Caco-2 (cell line): ENCODE measurements at places on chromosomes 2 and 18.

GRCh38 chr2:181859123-181859522 is 32.4 kb upstream of the ITPRID2 start:
- DNase-seq = no peak

DNA sequence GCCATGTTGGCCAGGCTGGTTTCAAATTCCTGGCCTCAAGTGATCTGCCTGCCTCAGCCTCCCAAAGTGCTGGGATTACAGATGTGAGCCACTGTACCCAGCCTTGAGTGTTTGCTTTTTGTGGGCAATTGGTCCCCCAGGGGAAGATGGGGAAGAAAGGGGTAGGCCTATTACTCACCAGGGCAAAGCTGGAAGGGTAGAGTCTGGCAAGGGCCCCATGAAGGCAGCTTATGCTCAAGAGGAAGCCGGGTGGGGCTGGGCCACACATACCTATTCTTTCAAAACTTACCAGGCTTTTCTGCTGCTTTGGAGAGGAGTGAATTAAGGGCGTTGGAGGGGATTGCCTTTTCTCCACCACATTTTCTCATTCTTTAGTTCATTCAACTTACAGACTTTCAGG is 24.5 kb upstream of the CD28 start:
- no peak for DNase-seq

DNA sequence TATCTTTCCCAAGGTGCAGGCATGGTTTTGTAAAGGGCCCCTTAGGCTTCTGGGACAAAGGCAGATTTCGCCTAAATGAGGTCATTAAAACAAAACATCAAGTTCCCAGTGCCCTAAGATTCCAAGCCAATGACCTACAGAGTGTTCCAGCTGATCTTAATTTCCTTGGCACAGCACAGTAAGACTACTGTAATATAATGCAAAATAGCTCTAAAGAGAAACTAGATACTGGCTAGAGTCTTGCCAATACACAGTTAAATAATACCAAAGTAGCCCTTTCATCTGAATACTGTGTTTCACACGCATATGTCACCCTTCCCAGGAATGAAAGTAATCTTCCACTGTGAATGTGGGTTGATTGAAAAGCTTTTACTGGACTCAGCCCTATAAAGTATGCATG is 14.7 kb downstream of the GRB14 start:
- no peak for DNase-seq

GRCh38 chr2:48910961-48911360 is 155.4 kb upstream of the LHCGR start:
- DNase-seq = no peak

DNA sequence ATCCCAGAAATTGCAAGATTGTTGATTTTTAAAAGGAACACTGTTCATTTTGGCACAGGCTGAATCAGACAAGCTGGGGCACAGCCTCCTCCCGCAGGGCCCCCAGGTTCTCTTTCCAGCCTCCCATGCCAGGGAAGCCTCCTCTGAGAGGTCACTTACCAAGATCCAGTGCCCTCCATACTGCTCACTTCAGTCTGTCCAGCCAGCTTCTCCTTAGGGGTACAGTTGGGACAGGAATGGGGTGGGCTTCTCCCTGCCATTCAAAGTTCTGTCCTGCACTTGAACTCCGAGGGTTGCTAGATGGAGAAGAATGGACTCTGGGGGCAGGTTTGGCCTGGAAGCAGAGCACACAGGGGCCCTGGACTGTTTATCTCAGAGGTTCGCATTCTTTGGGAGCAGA is 7.5 kb upstream of the CYP26B1 start:
- DNase-seq = no peak
